ENCODE measurements at places on chromosomes 4 and X.

DNA sequence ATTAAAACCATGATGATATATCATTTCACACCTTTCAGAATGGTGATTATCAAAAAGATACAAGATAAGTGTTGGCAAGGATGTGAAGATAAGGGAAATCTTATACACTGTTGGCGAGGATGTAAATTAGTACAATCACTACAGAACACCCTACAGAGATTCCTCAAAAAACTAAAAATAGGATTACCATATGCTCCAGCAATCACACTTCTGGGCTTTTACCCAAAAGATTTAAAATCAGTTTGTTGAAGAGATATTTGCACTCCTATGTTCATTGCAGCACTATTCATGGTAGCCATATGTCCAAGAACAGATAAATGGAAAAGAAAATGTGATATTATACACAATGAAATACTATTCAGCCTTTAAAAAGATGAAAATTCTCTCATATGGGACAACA lies 240.4 kb downstream of the GABRG1 start:
- DNase-seq: no peak

- peak; percentile 55 for DNase-seq
These were observed 678.6 kb downstream of the IQCM start for GRCh38 chr4:149136951-149137620.

- no peak for DNase-seq
These were observed 41.5 kb upstream of the XPNPEP2 start for GRCh38 chrX:129697204-129697829.

DNA sequence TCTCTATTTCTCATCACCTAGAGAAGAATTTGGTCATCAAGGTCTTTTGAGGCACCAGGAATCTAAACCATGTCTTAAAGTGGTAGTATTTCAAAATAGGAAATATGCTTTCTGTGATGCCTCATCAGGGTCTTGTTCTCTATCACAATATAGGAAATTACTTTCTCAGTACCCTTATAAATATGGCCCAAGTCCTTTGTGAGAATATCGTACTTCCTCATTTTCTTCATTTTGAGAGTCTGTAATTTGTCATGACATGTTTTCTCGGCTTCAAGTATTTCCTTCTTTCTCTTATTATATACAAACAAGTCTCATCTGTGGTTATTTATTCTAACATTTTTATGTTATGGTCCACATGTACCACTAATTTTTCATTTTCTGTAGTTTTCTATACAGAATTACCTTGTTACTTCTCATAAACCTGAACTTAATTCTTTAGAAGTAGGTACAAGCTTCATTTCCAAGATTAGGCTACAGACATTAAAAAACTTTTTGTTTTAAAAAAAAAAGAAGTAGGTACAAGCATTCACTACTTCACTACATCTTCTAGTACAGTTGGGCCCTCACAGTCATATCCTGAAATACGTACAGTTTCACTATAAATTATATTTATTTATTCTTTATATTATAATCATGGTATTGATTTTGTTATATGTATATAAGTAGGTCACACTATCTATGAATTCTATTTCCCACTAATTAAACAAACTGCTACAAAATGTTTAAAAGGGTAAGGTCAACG lies 54.4 kb downstream of the KLHL13 start:
- no peak for DNase-seq

- no peak for DNase-seq
These were observed 254.7 kb downstream of the AFF2 start for GRCh38 chrX:148755111-148755510.

GRCh38 chr4:64384237-64385203 lies 24.7 kb downstream of the TECRL start:
- no peak for DNase-seq

DNA sequence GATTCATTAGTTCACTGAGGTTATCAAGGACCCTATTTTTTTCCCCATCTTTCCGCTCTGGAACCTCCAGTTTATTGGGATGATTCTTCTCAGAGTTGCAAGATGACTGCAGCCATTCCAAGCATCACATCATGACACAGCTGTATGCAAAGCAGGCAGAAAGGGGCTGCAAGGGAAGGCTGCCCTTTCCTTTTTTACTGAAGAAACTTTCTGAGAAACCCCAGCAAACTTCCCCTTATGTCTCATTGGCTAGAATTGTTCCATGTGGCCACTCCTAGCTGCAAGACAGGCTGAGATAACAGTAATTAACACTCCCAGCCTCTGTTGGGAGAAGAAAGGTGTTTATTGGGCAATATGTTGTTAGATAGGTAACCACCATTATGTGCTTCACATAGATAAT lies 102.6 kb downstream of the SATL1 start:
- DNase-seq: no peak

DNA sequence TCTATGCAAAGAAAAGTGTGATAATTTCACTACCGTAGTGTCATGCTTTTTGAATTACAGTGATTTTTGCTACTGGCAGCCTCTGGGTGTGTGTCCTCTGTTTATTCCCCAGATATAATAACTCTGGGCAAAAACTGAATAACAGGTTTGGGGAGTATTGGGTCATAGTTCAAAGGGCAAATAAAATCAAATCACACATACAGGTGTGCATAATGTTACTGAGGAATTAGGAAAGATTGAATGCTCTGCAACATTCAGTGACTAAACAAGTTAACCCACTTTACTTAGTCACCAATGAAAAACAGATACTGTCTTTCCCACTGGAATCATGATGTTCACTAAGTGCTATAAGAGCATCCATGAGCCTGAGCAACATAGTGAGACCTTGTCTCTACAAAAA lies 224.3 kb downstream of the OPHN1 start:
- DNase-seq: no peak

DNA sequence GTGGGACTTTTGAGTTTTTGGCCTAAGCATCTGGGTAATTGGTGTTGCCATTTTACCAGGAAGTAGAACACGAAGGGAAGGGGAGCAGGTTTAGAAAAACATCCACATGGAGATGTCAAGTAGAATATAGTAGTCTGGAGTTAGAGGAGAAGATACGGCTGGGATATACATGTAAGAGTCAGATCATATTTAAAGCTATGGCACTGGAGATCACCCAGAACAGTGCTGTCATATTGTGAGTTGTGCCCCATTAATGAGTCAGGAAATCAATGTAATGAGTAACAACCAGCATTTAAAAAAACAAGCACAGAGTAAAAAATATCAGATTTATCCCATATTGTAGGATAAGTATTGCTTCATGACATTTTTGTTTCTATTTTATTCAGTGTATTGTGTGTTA lies 4.2 kb downstream of the GSTCD start:
- no peak for DNase-seq

- no peak for DNase-seq
These were observed 16.8 kb upstream of the RAB40A start for GRCh38 chrX:103536071-103536470.

- no peak for DNase-seq
These were observed 5.0 kb upstream of the RNF175 start for GRCh38 chr4:153764601-153765368.

DNA sequence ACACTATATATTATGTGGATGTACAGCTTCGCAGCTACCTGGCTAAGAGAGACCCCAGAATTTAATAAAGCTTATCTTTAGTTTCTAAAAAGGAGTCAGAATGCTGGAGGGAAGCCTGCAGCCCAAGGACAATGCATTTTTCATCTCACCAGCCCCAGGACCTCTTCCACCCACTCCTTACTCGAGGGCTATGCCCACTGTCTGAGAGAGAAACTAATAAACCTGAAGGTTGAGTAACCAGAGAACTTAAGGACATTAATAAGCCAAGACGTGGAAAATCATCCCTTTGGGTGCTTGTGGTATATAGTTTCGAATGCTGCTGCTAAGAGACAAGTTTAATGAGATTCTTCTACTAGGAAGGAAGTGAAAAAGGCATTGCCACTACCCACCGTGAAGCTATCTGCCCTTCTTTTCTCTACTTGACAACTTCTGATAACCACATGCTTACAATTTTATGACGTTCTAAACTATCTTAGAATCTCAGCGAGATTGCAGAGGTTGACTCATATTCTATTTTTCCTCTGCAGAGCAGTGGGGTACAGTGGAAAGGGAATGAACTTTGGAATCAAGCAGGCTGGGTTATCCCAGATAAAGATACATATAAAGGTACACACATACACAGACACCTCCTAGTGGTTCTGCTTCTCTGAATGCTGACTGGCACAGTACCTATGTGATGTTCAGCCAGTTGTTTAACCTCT lies 3.3 kb downstream of the RELL1 start:
- DNase-seq: no peak

DNA sequence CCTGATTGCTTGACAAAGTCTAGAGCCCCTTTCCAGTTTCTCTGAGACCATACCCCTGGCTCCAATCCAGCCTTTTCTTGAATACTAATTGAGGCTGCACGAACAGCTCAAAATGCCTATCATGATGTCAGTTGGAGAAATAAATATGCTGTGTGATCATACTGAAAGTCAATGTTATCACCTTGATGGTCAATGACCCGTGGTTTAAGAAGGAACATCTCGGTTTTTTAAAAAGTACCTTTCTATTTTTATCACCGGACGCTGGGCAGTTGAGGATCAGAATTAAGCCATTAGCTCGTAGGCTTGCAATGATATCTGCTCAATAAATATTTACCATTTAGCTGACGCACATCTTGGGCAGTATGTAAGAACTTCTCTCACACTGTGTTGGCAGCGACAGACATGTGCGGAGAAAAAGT lies 852 bp upstream of the WDR44 start:
- no peak for DNase-seq

- no peak for DNase-seq
These were observed 93.4 kb downstream of the TMA16 start for GRCh38 chr4:163587867-163588266.

DNA sequence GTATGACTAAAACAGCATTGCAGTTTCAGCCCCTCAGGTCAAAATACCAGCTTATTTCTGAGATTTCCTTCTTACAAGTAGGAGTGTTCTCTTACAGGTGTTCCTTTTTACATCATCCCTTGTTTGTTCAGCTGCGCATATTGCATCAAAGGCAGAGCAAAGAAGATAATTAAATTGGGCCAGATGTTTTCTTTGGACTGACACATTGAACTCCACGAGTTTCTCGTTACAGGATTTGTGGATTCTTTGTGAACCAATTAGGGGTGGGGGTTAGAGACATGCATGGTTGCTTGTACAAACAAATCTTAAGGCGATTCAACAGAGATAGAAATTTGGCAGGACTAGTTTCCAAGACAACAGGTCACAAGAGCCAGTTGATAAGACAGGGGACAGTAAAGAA lies 95.7 kb downstream of the SPANXN4 start:
- no peak for DNase-seq

DNA sequence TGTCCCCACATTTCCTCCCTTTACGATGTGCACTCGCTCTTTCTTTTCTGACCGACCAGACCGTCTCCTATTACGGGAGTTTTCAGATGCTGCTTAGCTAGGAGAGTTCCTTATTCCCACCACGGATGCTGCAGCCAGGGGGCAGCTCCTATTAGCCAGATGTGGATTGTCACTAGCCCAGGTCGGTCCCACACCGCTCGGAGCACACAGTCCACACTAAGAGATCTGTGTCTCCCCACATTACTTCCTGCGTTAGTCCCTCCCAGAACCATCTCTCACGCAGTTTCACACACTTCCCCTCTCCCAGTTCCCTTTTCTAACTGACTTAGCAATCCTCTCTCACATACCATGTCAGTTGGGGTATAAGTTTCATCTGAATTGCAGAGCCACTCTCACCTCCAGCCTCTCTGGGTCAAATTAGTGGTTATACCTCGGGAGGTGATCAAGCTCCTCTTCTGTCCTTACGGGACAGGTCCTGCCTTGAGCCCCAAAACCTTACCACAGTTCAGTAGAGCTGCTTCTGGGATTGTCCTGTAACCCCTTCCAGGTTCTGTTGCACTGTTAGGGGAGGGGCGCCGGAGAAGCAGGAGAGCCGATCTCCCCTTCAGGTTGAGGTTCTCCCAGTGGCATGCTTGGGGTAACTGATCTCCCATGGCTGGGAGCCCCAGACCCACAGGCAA lies 28.2 kb downstream of the SULT1E1 start:
- DNase-seq: no peak

Data from right forelimb (tissue), 1 donor.